ENCODE measurements at places on chromosomes 2 and 18. TPM values are rescaled to one million over a fixed set of nuclear protein-coding genes. Genes with fewer than 3 reads are reported as not detected.

Gene CNTNAP5
- total RNA-seq = 1.5 TPM

Gene CAVIN2
- 191 TPM for total RNA-seq

Gene SNORC
- 1.9 TPM for total RNA-seq

Gene PRKCE
- total RNA-seq = 15.8 TPM

Gene TEX51
- total RNA-seq = not detected

Gene TMEM247
- not detected for total RNA-seq

Gene CCL20
- total RNA-seq = not detected

Gene MARCO
- total RNA-seq = 18.7 TPM

Gene TDRD15
- total RNA-seq = 0.55 TPM

Gene MYOM1
- 37.7 TPM for total RNA-seq

Gene GMCL1
- 11.1 TPM for total RNA-seq
